ENCODE measurements at places on chromosomes 7 and 10.

- DNase-seq = no peak
Measured at GRCh38 chr7:5332579-5332978, 49.8 kb downstream of the SLC29A4 start.

GRCh38 chr10:58641095-58641531 is 128.4 kb downstream of the BICC1 start:
- no peak for DNase-seq

GRCh38 chr10:132357286-132358058 is 25.5 kb downstream of the LRRC27 start:
- no peak for DNase-seq

DNA sequence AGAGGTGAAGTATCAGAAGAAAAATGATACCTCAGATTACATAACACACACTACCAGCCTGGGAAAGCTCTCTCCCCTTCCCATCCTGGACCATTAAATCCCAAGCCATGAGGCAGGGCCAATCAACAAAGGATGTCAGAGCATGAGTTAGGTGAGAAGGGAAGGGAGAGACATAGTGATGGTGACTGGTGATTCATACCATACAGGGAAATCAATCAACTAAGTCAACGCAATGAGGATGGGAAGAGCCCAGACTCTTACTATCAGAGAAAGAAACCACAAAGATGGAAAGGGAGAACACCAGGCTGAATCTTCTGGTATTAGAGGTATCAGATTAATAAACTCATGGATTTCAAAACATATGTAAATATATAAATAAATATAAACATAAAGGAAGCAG is 185.4 kb downstream of the KMT2E start:
- DNase-seq = no peak

GRCh38 chr10:102616066-102616770 is 28.1 kb upstream of the TRIM8 start:
- DNase-seq = no peak

DNA sequence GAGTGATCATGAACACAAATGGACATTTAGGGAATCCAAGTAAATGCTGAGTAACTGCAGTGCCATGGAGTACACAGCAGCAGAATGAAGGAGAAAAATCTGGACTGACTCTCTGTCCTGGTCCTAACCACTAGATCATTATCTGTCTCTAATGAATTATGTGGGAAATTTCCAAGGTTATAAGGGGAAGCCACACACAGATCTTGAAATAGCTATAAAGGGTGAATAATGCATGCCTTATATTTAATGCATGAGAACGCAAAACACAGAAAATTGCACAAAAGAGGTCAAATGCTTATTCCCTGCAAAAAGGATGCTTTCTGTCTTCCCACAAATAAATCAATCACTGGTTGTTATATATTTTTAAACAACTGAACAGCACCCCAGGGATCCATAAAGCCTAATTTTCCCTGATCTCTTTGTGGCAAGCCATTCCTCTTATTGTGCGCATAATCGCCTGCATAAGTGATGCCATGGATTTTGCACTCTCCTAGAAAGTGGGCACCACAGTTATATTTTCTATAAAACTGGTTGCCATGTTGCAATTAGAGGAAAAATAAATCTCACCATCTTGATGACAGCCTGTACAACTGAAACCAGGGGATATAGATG is 201.8 kb downstream of the XPNPEP1 start:
- DNase-seq = no peak

GRCh38 chr10:75358835-75359421 is 42.6 kb downstream of the ZNF503 start:
- DNase-seq = no peak

DNA sequence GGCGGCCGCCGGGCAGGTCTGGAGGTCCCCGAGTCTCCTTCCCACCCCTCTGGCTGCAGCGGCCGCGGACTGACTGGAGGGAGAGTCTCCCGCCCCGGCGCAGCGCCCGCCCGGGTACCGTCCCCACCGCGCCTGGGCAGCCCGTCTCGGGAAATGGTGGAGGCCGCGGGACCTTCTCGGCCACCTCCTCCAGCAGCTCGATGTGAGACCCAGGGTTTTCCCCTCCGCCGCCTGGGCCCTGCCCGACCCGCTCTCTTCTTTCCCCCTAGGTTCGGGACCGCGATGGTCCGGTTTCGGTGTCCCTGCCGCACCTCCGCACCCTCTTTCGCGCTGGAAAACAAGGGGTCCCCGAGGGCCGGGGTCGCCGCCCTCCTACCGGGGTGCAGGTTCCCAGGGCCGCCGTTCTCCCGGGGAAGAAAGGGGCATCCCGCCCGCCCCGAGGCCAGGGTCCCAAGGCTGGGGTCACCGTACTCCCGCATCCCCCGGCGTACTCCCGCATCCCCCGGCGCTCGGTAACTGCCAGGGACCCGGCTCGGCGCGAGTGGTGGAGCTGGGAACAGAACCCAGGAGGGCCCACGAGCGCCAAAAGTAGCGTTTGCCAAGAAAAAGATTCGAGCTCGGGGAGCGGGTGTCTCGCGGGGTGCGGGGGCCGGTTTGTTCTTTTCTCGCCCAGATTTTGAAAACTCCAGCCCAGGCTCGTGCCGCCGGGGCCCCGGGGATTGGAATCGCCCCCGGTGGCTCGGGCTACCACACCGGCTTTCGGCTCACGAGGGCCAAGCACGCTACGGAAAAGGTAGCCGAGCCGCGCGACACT is 3.4 kb downstream of the TNRC18 start:
- peak; percentile 50 for DNase-seq

GRCh38 chr10:99917963-99918825 is 91.6 kb downstream of the DNMBP start:
- DNase-seq = no peak

DNA sequence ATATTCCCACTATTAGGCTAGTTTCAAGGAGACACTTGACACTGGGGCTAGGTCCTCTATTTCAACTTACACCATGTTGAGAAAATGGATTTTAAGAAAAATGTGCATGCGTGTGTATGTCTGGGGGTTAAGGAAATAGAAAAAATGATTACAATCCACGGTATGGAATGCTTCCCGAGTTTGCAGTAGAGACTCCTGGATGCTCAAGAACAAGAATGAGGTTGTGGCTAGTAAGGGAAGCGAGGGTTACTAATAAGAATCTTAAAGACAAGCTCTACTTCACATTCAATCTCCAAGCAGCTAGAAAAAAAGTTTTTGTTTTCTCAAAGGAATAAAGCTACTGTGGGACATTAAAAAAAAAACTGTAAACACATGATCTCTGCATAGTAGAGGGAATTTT is 54.7 kb downstream of the ANK3 start:
- DNase-seq = no peak
